ENCODE measurements at places on chromosomes 2 and 18. TPM values are rescaled to one million over a fixed set of nuclear protein-coding genes. Genes with fewer than 3 reads are reported as not detected.
A peak's percentile ranks its signal among the peaks of the same experiment; 100 is the strongest.

DNA sequence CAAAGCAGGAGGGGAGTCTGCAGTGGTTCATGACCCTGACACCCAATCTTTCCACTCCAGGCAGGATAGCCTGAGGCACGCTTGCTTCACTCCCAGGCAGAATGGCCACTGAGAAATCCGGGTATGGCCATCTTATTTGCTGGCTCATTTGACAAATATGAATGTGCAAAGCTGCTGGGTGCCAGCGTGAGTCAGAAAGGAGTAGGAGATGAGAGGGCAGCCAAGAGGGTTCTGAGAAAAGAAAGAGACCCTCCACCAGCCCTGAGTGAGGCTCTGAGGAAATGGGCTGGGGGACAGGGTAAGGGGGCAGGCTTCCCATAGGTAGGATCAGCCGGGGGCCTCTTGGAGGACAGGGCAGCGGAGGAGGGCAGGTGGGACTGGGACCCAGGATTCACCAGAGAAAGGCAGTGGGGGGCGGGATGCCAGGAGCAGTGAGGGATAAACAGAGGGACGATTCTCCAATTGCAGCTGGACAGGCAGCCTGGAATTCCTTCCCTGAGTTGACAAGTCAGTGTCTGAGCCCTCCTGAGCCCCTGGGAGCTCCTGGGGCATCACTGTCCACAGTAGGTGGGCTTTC, 15.2 kb downstream of the RAMP1 start:
- no peak for ATAC-seq

- peak; percentile 65 for ATAC-seq
Measured at GRCh38 chr2:151669585-151670081, 64.6 kb downstream of the NEB start.

GRCh38 chr2:217160103-217160743, 300.4 kb upstream of the TNP1 start:
- ATAC-seq: peak; percentile 71

The C1QL2 gene
- total RNA-seq: not detected

DNA sequence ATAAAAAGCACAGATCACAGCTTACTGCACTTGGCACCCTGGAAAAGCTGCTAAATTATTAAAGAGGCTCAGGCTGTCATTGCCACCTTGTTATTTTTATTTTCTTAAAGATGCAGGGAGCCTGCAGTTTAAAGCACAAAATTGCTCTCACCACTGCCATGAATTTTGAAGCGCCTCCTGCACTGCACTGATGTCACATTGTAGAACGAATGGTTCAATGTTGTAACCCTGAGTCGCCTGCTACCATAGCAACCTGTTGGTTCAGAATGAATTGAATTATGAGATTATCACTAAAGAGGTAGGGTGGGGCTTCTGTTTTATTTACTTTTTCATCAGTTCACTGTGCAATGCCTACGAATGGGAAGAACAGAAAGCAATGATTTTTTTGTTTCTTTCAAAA, 16.5 kb downstream of the SCG2 start:
- ATAC-seq: no peak

The IL1RN gene
- 871 TPM for total RNA-seq

- ATAC-seq: no peak
Measured at GRCh38 chr2:178899656-178900055, 92.4 kb upstream of the TTN start.

GRCh38 chr2:241768850-241769249, 7.8 kb upstream of the GAL3ST2 start:
- no peak for ATAC-seq

Data from esophagus mucosa (tissue), 1 donor.